HuH-7.5 (cell line): ENCODE measurements at places on chromosomes 4 and X.

GRCh38 chrX:76821276-76821675, 393.8 kb downstream of the MAGEE1 start:
- no peak for DNase-seq

DNA sequence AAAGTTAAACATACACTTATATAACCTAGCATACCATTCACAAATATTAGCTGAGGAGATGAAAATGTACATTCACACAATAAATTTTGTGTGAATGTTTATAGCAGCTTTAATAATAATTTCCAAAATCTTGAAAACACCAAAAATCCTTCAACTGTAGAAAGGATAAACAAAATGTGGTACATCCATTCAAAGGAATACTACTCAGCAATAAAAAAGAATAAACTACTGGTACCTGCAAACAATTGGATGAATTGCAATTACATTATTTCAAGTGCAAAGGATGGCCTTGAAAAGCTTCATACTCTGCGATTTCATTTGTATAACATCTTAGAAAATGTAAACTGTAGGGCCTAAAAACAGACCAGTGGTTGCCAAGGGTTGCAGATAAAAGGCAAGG, 11.7 kb upstream of the RPS6KA6 start:
- DNase-seq: no peak

DNA sequence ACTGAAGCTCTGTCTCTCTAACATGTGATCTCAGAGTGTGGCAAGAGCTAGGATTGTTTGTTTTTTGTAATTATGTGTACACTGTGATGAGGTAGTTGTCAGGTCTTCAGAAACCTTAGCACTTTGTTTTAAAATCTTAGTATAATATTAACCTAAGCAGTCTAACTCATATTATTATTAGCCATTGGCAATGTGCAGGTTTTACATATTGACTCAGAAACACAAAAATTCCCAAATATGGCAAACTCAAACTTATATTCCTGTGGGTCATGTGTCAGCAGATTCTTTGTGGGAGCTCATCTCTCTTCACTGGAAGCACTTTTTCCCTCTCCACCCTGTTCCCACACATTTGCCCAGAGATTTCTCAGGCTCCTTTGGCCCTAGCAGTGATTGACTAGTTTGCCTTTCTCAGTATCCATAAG, 8.2 kb upstream of the PWWP3B start:
- DNase-seq: no peak

GRCh38 chr4:100694467-100694866, 176.6 kb upstream of the EMCN start:
- DNase-seq: no peak

- DNase-seq: no peak
Observed at GRCh38 chr4:179145746-179146525, 1703.7 kb upstream of the AGA start.

DNA sequence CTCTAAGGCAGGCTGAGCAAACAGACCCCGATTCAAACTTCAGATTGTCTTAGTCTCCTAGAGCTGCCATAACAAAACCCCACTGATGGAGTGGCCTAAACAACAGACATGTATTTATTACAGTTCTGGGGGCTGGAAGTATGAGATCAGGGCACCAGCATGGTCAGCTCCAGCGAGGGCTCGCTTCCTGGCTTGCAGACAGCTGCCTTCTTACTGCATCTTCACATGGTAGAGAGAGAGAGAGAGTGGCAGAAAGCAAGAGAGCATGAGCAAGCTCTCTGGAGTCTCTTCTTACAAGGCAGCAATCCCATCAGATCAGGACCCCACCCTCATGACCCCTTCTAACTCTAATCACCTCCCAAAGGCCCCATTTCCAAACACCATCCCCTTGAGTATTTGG, 22.3 kb upstream of the SORCS2 start:
- no peak for DNase-seq

DNA sequence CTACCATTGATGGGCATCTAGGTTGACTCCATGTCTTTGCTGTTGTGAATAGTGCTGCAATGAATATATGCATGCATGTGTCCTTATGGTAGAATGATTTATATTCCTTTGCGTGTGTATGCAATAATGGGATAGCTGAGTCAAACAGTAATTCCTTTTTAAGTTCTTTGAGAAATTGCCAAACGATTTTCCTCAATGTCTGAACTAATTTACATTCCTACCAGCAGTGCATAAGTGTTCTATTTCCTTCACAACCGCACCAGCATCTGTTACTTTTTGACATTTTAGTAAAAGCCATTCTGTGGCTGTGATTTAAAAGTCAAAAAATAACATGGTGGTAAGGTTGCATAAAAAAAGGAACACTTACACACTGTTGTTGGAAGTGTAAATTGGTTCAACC, 103.1 kb upstream of the FAM47B start:
- DNase-seq: no peak

GRCh38 chrX:112946227-112946626, 105.6 kb upstream of the AMOT start:
- DNase-seq: no peak

GRCh38 chrX:152165033-152165743, 26.8 kb upstream of the MAGEA10 start:
- no peak for DNase-seq

GRCh38 chr4:169377367-169377766, 106.6 kb upstream of the SH3RF1 start:
- DNase-seq: no peak

- no peak for DNase-seq
Observed at GRCh38 chr4:813900-814299, 12.0 kb downstream of the CPLX1 start.

DNA sequence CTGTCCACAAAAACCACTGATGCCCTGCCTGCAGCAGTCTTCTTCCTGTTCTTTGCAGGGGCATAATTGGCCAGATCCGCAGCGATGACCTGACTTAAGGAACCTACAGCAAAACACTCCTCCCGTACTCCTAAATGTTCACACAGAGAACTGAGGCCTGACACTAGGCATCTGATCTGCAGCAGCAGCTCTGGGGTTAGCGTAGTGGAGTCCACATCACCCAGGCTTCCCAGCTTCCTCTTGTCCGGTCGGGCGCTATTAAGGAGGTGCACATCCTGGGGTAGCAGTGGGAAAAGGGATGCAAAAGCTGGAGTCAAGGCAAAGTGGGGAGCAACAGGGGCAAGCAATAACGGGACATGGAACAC, 758 bp downstream of the SCFD2 start:
- DNase-seq: peak; percentile 53

DNA sequence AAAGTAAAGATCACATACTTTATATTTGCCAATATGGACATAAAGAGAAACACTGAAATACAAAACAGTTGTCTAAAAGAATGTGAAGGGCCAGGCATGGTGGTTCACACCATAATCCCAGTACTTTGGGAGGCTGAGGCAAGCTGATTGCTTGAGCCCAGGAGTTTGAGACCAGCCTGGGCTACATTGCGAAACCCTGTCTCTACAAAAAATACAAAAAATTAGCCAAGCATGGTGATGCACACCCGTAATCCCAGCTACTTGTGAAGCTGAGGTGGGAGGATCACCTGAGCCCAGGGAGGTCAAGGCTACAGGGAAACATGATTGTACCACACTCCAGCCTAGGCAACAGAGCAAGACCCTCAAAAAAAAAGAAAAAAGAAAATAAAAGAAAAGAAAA, 11.8 kb downstream of the RBM47 start:
- DNase-seq: no peak

- DNase-seq: no peak
Observed at GRCh38 chrX:51456814-51457213, 39.6 kb downstream of the NUDT11 start.

- no peak for DNase-seq
Observed at GRCh38 chr4:99436462-99436861, 1.3 kb upstream of the ADH7 start.

DNA sequence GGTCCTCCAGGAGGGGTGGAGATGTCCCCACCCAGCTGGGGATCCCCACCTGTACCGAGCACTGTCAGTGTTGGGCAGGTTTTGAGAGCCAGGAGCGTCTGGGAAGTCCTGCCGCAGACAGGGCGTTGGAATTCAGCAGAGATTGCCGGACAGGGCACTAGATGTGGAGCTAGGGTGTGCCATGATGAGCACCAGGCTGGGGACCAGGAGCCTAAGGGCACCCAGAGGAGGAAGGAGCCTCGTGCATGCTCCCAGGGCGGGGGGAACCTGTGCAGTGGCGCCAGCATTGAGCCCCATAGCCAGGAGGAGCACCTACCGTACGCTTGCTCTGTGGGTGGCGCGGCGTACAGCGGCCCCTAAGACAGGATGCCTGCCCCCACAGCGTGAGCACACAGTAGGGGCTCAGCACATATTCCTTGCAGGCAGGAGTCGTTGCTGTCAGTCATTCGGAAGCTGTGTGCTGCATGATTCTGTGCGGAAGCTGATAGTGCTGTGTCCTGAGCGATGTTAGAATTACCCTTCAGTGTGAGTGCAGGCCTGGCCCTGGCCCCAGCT, 18.8 kb upstream of the TADA2B start:
- DNase-seq: no peak

DNA sequence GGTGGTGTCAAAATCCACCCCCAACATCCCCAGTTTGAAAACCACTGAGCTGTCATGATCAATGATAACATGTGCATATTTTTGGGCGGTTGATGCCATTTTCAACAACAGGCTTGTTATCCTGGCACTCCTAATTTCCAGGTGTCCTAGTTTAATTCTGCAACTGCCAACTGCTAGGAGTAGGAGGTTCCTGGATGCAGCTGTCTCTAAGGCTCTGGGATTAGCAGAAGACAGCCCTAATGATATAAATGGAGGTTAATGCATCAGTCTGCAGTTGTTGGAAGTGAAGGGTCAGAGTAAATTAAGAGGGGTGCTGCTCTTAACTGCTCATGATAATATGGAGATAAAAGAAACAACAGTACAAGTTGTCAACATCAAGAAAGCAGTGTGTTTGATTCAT, 23.8 kb downstream of the ARFIP1 start:
- DNase-seq: no peak

DNA sequence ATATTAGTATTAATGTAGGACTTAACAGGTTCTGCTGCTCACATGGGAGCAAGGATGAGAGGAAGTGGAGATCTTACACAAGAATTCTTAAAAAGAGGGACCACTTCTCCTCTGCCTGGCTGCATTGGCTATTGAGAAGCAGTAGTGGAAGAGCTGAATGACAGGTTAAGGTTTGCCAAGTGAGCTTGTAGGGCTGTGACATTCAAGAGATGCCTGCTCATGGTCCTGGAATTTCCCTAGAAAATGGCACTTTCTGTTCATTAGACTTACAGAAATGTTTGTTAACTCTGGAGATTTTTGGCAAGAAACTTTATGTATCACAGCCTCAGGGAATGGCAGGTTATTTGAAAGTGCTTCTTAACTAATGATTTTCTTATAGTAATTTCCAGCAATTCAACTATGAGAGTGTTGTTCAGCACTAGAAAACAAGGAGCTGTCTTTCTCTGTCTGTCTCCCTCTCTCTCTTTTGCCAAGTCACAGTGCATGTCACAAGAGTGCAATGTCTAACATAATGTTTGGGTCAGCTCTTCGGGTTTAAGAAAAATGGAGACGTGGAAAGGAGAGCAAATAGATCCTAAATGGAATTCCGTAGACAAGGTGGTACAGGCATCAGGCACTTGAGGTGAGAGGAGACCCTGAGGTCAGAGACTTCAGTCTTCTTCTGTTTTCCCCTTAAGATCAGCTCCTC, 8.3 kb upstream of the NAP1L5 start:
- DNase-seq: no peak

DNA sequence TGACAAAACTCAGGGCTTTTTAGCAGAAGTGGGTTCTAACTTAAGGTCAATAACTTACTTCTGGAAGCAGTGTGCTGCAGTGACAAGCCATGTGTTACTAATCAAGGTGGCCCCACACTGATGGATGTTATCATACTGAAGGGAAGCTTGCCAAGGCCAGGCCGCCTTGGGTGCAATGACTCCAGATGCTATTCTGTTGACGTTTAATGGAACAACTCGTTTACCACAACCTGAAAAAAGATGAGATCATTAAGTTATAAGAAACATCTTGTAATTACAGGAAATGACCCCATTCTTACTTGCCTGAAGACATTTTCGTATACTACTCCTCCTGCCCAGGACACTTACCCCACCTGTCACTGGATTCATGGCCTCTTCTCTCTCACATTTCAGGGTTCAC, 38.9 kb upstream of the TMPRSS11D start:
- DNase-seq: no peak

DNA sequence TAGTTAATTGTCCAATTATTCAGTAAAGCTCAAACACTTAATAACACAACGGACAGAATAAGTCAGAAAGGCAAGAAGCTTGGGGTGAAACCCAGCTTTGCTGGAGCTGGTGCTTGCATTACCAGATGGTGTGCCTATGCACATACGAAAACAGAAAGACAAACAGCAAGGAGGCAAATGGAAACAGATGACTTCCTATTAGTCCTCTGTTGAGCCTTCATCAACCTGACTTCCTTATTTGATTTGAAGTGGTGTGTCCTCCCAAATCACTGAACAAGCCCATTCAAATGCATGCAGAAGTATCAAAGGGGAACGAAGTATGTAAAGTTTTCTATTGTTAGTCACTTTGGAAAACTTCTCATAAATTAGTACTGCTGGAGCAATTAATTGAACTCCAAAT, 166.2 kb downstream of the ATP10D start:
- DNase-seq: no peak

DNA sequence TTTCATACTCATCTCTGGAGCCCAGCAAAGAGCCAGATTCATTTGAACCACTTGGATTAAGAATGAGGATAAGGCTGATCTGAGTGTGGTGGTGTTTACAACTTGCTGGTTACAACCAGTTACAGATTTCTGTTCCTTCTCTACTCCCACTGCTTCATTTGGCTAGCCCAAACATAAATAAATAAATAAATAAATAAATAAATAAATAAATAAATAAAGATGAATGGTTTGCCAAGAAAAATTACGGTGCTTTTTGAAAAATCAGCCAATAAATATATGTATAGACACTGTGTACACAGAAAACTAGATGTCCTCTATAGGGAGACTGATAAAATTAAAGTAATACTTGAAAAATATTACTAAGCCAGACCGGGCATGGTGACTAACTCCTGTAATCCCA, 17.1 kb downstream of the RPL9 start:
- no peak for DNase-seq
